ENCODE measurements at places on chromosomes 7 and 10.
A peak's percentile ranks its signal among the peaks of the same experiment; 100 is the strongest.

GRCh38 chr10:68330852-68331454 lies 911 bp upstream of the HNRNPH3 start:
- peak; percentile 44 for DNase-seq

DNA sequence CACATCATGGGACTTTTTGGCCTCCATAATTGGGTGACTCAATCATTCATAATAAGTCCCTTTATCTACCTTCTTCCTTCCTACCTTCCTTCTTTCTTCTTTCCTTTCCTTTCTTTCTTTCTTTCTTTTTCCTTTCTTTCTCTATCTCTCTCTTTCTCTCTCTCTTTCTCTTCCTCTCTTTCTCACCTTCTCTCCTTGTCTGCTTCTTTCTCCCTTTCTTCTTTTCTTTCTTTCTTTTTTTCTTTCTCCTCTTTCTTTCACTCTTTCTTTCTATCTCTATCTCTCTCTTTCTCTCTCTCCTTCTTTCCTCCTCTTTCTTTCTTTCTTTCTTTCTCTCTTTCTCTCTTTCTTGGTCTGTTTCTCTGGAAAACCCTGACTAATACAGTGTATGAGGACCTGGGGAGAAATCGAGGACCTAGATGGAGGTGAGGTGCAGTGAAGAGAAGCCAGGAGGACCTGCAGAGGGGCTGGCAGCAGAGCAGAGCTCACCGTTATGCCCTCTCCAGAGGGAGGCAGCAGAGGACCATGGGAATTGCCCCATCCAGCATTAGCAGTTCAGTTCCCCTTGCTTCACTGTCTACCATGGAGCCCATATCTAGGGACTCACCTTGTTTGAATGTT lies 52.7 kb upstream of the BTRC start:
- DNase-seq: peak; percentile 43

DNA sequence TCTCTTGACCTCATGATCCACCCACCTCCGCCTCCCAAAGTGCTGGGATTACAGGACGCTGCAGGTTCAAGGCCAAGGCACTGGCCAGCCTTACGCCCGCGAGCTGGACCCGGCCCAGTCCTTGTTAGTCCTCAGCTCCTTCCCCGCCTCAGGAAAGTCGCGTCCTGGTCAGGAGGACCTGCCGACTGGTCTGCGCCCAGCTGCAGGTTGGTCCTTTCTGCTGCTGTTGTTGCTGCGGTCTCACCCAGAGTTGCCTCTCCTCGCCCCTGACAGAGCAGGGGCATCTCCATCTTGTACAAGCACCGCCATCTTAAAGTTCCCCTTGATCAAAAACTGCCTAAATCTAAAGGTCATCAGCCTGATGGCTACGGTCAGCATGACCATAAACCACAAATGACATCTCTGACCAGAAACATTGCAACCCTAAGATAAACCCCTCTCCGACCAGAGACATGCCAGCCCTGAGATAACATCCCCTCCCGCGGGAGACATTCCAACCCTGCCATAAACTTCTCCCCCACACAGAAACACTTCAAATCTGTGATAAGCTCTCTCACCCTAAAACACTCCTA lies 13.9 kb upstream of the BMS1 start:
- DNase-seq: no peak

GRCh38 chr10:110494532-110494931 lies 3.2 kb upstream of the DUSP5 start:
- DNase-seq: peak; percentile 53

GRCh38 chr7:84624927-84625326 lies 430.3 kb upstream of the SEMA3A start:
- no peak for DNase-seq

- no peak for DNase-seq
Measured at GRCh38 chr10:97291357-97292096, 910 bp downstream of the ARHGAP19 start.

DNA sequence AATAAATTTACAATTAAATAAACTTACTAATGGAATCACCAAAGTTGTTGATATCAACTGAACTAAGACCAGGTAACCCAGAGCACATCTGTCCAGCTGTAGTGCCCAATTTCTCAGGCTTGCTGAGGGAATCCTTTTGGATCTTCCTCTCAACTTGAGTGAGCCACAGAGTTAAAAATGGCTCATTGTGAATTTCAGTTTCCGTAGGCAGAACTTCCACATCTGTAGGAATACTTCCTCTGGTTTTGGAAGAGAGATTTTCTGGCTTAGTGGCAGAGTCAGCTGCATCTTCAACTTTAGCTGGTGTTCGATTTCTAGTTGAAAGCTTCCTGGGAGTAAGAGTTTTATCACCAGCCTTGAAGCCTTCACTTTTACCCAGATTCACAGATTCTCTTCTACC lies 11.3 kb downstream of the MKI67 start:
- DNase-seq: no peak

DNA sequence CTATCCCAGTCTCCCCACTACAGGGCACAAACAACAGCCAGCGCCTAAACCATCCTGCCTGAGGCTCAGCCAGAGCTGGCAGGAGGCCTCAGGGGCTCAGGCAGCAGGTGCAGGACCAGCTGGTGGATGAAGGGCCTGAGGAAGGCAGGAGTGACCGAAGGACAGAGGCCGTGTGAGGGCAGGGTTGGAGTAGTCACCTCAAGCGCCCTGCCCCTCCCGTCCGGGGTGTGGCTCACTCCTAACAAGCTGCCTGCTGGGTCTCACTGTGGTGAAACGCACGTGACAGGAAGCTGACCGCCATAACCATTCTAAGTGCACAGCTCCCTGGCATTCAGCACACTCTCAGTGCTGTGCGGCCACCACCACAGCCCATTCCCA lies 281.1 kb downstream of the ELFN1 start:
- DNase-seq: peak; percentile 14

DNA sequence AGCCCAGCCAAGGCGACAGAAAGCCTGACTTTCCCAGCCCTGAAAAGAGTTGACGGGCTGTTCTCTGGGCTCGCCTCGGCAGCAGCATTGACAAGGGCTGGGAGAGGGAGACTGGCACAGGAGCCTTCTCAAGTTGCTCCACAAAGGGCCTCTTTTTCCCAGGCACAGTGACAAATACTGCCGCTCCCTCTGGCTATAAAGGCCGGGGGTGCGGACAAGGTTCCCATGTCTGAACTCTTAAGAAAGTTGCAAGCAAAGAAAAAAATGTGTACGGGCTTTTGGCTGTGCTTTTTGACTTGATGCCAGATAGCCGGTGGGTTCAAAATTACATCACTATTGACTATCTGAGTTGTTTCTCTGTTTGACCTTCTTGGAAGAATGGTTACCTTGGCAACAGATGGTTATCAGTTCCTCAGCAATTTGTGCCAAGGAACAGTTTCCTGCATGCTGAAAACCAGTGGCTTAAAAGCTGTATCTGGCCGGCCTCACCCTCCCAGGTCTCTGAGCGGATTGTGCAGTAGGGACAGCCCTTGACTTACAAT lies 115.9 kb upstream of the EEPD1 start:
- peak; percentile 76 for DNase-seq

- peak; percentile 65 for DNase-seq
Measured at GRCh38 chr10:112379635-112380296, 5.8 kb downstream of the ACSL5 start.

GRCh38 chr7:42065942-42066341 lies 171.1 kb downstream of the GLI3 start:
- no peak for DNase-seq

- DNase-seq: no peak
Measured at GRCh38 chr10:79385392-79385795, 38.1 kb downstream of the PPIF start.

- no peak for DNase-seq
Measured at GRCh38 chr10:71816936-71817618, 34.0 kb downstream of the PSAP start.

- DNase-seq: peak; percentile 82
Measured at GRCh38 chr7:38451840-38452239, 178.4 kb upstream of the TARP start.

DNA sequence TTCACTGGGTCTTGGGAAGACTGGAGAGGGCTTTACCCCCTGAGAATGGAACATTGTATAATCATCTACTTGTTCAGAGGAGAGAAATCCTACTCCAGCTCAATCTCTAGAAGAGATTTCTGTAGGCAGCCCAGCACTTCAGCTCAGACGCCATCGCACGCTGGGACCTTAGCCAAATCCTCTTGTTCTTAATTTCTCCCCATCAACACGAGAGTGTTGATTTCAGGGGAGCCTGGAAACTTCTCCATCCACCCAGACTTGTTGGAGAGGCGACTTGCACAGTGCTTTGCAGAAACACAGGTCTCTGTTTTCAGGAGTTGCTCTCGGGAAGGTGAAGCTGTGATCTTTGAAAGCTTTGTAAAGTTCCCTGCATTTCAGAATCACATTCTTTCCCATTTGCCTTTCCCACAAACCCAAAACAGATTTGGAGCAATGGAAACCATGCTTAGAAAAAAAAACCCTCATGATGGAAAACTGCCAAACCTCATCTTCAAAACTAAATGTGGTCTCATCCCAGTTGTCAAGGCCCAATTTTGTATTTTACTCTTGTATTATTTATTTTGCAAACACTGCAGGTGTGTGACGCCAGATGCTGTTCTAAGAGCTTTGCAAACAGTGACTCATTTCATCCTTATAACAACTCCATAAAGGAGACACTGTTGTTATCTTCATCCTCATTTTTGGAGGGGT lies 60.9 kb downstream of the CALML3 start:
- peak; percentile 36 for DNase-seq
